ENCODE measurements at places on chromosomes 7 and 10. TPM values are rescaled to one million over a fixed set of nuclear protein-coding genes. Genes with fewer than 3 reads are reported as not detected.

GRCh38 chr7:94129443-94130140, 125.4 kb upstream of the BET1 start:
- ATAC-seq, result peak; percentile 36

- no peak for ATAC-seq
These were observed 59.1 kb downstream of the TFEC start for GRCh38 chr7:115971506-115971905.

DNA sequence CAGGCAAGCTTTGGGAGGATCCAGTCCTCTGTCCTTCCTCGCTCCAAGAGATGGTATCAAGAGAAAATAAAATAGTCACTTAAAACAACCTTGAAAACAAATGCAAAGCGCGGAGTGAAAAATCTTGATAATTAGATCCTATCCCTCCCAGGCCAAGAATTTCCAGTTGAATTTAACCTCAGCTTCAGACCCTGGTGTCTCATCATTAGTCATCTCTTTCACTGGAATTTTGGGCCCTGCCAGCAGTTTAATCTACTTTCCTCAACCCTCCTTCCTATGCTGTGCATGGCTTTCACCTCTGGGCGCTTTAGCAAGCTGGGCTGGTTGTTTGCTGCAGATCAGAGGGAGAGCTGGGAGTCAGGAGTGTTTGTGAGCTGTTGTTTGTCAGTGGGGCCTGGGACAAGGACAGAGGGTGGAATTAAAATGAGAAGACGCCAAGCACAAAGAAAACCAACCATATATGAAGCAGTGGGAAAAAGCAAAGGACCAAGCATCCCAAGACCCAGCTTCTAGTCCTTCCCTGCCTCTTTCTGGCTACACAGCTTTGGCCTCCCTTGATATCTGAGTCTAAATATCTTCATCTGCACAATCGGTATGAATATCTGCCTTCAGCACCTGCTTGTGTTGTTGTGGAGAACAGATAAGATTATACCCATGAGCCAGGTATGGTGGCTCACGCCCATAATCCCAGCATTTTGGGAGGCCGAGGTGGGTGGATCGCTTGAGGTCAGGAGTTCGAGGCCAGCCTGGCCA, 13.5 kb downstream of the MYOF start:
- no peak for ATAC-seq

GRCh38 chr10:112721080-112721698, 228.9 kb upstream of the TCF7L2 start:
- no peak for ATAC-seq

GRCh38 chr7:1775389-1775788, 105.3 kb downstream of the ELFN1 start:
- no peak for ATAC-seq

DNA sequence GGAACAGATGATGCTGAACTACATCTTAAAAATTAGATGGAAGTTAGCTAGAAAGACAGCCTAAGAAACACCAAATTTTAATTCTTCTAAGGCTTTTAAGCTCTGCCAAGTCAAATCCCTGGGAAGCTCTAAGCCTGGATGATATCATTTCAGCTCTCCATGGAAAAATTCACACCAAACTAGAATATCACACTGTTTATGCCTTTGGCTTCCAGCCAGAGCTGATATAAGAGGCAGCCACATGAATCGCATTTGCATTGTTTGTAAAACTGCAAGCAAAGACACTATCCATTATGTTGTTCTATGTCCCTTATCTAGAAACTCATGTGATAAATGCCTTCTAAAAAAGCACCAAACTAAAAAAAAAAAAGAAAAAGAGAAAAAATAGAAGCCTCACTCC, 430.4 kb downstream of the GRID1 start:
- ATAC-seq, result no peak

- ATAC-seq, result no peak
These were observed 89.1 kb downstream of the CDK6 start for GRCh38 chr7:92747041-92747835.

- ATAC-seq, result no peak
These were observed 350.1 kb upstream of the POM121L12 start for GRCh38 chr7:52685333-52685732.

DNA sequence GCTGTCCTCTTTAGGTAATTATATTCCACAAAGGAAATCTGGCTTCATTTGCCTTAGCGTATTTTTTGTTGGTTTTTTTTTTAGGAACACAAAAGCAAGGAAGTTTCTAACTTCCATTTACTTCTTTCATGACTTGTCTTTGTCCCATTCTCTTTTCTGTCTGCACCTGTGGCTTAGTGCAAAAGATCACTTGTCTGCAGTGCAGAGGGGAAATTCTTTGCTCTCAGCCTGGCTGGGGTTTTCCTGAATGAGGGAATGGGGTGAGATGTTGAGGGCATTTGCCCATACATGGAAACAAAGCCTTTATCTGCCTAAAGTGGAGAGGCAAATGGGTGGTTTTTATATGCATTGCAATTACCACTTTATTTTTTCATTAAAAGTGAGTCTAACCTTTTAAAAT, 361.1 kb upstream of the IGFBP3 start:
- ATAC-seq, result no peak

- ATAC-seq, result peak; percentile 50
These were observed at the start of gene STAMBPL1 for GRCh38 chr10:88879534-88880281. STAMBPL1 (plus strand) TSS chr10:88880245; CDS start chr10:88901709, 21,464 bp downstream.

GRCh38 chr7:2542011-2542915, 13.1 kb downstream of the BRAT1 start:
- no peak for ATAC-seq

GRCh38 chr10:80609331-80609730, 71.6 kb downstream of the SH2D4B start:
- ATAC-seq, result no peak

GRCh38 chr10:86368987-86369386, 2.4 kb upstream of the GRID1 start:
- ATAC-seq, result no peak

DNA sequence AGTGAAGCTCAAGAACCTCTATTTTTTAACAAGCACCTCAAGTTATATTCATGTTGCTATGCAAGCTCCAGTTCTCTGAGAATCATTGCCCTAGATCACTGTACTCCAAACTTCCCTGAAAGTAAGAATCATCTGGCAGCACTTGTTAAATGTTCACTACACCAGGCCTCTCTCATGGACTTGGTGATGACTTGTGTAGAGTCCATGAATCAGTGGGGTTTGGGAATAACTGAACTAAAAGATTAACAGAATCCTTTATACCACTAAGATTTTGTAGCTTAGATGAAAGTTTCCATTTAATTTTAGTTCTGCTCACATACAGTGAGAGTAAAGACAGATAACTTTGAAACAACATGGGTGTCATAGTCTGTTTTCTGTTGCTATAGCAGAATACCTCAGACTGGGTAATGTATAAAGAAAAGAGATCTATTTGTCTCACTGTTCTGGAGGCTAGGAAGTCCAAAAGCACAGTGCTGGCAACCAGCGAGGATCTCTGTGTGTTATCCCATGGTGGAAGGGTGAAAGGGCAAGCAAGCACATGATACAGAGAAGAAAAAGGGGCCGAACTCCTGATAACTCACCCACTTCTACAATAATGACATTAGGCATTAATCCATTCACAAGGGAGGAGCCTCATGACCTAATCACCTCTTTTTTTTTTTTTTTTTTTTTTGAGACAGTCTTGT, 27.9 kb upstream of the AOAH start:
- no peak for ATAC-seq

DNA sequence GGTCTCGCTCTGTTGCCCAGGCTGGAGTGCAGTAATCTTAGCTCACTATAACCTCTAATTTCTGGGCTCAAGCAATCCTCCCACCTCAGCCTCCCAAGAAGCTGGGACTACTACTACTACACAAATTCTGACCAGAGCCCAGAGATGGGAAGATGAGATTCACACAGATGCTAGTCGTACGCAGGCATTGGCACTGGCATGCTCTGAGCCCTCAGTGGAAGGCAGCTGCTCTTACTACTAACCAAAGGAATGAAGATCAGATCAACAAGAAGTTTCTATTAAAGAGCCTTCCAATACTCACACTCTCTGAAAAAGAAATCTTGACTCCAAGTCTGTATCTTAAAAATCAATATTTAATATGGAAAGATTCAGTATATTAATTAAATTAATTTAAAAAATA, 10.7 kb downstream of the GDF2 start:
- ATAC-seq, result no peak

Gene TMEM130
- 0.62 TPM for total RNA-seq

Gene TUBAL3
- not detected for total RNA-seq

Gene MKX
- total RNA-seq, result 15.3 TPM
